ENCODE measurements at places on chromosomes 7 and 10. TPM values are rescaled to one million over a fixed set of nuclear protein-coding genes. Genes with fewer than 3 reads are reported as not detected.
A peak's percentile ranks its signal among the peaks of the same experiment; 100 is the strongest.

The HIPK2 gene
- 25.9 TPM for total RNA-seq

The LRMDA gene
- 22.0 TPM for total RNA-seq

The LLCFC1 gene
- not detected for total RNA-seq

DNA sequence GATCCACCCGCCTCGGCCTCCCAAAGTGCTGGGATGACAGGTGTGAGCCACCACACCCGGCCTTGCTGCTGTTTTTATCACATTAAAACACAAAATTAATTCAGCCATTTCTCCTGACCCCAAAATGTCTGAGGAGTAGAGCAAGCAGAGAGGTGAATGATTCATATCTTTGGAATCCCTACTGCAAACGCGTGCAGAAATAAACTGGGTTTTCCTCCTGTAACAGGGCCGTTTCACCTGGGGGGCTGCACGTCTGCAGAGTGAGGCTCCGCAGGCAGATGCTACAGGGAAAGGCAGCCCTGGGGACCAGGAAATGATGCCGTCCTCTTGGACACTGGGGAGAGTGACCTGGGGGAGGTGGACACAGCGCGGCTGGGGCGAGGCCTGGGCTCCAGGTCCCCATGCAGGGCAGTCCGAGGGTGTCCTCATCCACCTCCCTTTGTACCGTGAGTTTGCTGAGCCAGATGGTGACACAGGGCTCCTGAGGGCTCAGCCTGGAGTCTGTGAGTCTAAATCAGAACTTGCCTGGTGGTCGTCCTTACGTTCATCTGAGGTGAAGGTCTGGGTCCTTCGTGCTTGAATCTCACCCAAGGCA is 41.9 kb downstream of the PDGFA start:
- DNase-seq: no peak

GRCh38 chr7:134098072-134098471 is 29.1 kb upstream of the LRGUK start:
- DNase-seq: no peak

The RELN gene
- total RNA-seq: 215 TPM

The GRID2IP gene
- total RNA-seq: not detected

DNA sequence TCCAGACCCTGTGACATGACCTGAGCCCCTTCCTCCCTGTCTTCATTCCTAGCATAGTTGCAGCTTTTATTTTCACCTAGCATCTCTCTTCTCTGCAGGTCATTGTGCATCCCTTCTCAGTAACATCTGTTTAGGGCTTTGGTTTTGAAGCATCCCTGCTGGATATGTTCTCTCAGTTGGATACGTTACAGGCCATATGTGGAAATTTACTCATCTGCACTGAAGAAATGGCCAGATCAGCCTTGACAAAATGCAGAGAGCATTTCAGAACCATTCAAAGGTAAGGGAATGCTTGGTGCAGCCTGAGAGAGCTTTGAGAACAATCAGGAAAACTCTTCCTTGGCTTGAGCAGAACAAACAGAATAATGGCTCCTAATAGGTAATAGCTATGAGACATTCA is 647.0 kb downstream of the KCNMA1 start:
- DNase-seq: no peak

GRCh38 chr10:10758306-10758705 is 259.4 kb upstream of the CELF2 start:
- DNase-seq: no peak

DNA sequence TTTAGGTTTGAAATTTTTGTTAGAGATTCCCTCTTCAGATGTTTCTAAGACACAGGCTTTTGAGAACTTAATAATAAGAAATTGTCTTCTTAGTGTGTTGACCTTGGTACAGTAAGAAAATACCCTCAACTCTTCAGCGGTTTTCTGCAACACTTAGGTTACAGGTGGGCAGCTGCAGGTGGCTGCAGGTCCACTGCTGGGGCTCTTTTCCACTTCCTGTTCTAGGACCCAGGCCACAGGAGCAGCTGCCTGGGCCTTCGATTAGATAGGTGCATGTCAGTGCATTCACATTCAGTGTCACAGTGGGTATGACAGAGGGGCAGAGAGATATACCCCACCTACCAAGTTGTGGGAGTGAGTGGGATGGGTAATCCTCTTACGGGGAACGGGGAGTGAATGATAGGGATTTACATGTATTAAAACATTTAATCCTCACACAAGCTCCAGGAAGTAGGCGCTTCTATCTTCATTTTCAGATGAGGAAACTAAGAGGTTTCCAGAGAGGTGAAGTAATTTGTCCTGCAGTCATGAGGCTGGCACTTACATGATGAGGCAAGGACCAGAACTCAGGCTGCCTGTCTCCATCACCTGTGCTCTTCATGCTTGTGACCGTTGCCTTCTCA is 20.2 kb upstream of the SUV39H2 start:
- no peak for DNase-seq

DNA sequence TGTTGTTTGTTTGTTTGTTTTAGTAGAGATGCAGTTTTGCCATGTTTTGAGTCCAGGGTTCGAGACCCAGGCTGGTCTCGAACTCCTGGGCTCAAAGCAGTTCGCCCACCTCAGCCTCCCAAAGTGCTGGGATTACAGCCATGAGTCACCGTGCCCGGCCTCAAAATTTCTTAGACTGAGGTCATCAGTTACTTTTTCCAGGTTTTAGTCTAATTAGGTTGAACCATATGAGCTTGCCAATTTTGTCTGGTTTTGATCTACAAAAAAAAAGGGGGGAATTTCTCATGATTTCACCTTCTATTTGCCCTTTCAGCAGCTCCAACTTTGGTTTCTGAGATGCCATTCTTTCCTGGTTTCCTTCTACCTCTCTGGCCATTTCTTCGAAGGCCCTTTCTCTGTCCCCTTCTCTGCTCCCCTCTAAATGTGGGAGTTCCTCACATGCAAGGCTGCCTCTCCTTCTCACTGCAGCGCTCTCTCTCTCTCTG is 5.5 kb downstream of the CUEDC2 start:
- DNase-seq: no peak

The CUTC gene
- total RNA-seq: 25.8 TPM

The LIPM gene
- total RNA-seq: not detected

- DNase-seq: no peak
Observed at GRCh38 chr10:94626476-94626875, 57.1 kb upstream of the CYP2C18 start.

DNA sequence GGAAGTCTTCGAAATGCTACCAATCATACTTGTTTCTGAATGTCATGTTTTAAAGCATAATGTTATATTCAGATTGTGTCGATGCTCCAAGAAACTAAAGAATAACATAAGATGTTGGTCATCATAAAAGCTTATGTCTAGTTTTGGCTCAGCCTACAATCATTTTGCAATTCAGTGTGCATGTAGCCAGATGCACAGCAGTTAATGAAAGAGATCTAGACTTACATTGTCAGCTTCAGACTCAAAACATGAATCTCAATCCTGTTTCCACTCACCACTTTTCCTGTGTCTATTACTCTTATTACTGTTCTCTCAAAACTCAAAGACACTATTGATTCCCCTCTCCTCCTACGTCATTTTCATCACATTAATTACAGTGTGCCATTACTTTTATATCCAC is 21.4 kb downstream of the TMEM196 start:
- no peak for DNase-seq

DNA sequence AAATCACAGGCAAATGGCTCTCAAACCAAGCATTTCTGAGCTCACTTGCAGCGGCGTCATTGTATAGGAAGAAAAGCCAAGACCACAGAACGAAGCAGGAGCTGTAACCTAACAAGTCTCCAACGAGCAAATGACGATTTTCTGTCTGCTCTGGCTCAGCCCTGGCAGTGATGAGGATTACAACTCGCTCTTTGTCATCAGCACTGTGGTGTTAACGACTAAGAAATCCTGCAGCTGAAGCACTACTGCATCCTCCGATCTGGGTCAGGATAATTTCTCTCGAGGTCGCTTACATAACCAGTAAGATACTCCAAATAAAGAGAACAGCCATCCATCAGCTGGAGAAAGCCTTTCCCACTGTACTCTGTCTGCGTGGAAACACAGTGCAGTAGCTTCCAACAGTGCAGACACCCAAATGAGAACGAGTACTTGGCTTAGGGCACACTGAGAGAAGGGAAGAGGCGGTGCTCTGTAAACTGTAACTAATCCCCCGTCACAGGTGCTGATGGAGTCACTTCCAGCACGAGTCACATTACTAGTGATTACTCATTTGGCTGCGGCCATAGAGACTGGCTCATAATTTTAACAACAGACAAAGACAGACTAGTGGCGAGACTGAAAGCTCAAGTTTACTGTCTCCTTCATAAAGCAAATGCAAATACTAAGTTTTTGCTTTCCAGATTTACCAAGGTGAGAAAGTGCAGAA is 135.8 kb downstream of the NRBF2 start:
- peak; percentile 92 for DNase-seq

DNA sequence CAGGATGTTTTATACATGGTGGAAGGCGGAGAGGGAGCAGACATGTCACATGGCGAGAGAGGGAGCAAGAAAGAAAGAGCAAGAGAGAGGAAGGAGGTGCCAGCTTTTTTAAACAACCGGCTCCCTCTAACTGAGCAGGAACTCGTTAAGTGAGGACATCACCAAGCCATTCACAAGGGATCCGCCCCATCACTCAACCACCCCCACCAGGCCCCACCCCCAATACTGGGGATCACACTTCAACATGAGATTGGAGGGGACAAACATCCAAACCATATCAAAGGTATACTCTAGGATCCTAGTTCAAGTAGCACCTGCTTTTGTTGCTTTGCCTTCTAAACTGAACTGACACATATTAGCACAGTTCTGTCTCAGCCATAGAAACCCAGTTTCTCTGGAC is 141.9 kb upstream of the KLF14 start:
- DNase-seq: no peak

DNA sequence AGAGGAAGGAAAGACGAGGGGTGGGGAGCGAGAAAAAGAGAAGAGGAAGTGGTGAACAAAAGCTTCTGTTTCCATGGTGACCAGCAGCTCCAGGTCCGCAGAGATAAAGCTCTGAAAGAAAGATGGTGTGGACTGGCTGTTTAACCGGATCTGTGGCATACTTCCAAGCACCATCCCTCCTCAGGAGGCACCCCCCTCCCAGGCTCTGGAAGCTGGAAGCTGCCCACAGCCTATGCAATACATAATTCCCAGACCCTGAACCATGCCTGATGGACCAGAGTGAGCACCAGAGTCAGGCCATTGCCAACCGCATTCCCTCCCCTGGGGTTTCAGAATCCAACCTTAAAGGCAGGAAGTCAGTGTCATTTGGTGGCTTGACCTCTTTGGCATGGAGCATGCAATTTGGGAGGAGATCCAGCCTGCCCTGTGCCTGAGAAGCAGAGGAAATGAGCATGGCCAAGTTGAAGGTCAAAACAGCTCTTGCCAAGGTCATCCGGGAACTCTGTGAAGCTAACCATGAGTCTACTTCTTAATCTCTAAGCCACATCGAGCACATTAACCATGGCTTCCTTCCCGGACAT is 22.2 kb upstream of the CPXM2 start:
- DNase-seq: no peak

- DNase-seq: peak; percentile 69
Observed at GRCh38 chr10:119006451-119007210, 22.9 kb upstream of the NANOS1 start.

- DNase-seq: no peak
Observed at GRCh38 chr7:85464042-85464651, 277.3 kb upstream of the SEMA3D start.

Measured in HepG2 (cell line).